ENCODE measurements at places on chromosomes 16 and 17.

DNA sequence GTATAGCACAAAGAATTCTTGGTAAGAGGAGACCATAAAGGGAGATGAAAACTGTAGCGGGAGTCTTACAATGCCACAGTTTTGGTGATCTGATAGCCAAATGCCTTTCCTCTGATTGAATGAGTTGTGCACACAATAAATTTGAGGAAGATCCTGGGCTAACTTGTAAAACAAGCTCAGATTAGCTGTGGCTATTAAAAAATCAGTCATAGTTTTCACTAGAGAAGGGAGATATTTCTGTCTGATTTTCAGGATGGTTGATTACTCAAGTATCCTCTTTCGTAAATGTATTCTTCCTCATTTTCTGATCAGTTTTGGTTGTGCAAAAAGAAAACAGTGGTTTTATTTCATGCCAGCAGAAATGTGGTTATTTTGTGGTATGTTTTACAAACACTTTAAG is 9.1 kb upstream of the METTL9 start:
- no peak for ATAC-seq

- peak; percentile 61 for ATAC-seq
Measured at GRCh38 chr17:78356101-78356713, 3.7 kb downstream of the SOCS3 start.

- no peak for ATAC-seq
Measured at GRCh38 chr16:82852388-82853008, 225.7 kb downstream of the CDH13 start.

DNA sequence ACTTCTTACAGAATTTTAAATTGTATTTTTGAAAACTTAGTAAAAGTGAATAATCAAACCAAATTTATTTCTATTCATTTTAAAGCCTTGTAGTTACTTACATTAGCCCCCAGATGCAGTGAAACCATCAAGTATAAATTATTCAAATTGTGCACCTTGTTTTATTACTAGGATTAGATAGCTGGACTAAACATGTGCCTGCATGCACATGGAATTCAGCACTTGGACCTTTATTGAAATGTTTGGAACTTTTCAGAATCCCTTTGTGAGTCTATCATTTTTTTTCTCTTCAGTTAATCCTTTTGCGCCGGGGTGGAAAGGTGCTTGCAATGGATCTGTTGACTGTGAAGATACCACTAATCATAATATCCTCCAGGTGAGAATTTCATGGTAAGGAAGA is 4.7 kb downstream of the ZPBP2 start:
- ATAC-seq: no peak

GRCh38 chr17:32386844-32387243 is 36.9 kb downstream of the ZNF207 start:
- ATAC-seq: peak; percentile 83

GRCh38 chr17:57440522-57441269 is 184.4 kb downstream of the MSI2 start:
- peak; percentile 88 for ATAC-seq

DNA sequence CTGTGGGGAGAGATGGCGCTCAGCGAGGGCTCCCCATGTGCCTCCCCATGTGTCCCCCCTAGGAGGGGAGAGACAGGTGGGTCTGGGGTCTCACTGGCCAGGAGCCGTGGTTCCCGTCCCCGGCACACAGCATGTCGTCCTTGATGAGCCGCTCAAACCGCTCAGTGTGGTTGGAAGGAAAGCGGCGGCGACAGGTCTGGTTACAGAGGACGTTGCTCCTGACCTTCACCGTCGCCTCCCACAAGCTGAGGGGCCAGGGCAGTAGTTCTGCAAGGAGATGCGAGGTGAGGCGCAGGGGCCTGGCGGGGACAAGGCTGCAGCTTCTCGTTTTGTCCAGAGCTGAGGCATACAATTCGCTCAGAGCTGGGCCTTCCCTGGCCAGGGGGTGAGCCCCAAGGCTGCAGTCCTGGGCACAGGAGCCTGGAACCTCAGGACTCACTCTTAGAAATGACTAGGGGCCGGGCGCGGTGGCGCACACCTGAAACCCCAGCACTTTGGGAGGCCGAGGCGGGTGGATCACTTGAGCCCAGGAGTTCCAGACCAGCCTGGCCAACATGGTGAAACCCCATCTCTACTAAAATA is 22.8 kb upstream of the UBE2I start:
- ATAC-seq: no peak
